Stimulated activated CD4-positive, alpha-beta T cell treated with anti-CD3 and anti-CD28 coated beads, Interleukin-4, amount 100 ng/mL, for 4 hours (primary cell): ENCODE measurements at places on chromosomes 2 and 18.

- no peak for DNase-seq
These were observed 321.8 kb downstream of the RPRM start for GRCh38 chr2:153156743-153157142.

- DNase-seq = no peak
These were observed 5.6 kb downstream of the DTYMK start for GRCh38 chr2:241680827-241681599.

- DNase-seq = no peak
These were observed 253.6 kb upstream of the TNP1 start for GRCh38 chr2:217113491-217113890.

DNA sequence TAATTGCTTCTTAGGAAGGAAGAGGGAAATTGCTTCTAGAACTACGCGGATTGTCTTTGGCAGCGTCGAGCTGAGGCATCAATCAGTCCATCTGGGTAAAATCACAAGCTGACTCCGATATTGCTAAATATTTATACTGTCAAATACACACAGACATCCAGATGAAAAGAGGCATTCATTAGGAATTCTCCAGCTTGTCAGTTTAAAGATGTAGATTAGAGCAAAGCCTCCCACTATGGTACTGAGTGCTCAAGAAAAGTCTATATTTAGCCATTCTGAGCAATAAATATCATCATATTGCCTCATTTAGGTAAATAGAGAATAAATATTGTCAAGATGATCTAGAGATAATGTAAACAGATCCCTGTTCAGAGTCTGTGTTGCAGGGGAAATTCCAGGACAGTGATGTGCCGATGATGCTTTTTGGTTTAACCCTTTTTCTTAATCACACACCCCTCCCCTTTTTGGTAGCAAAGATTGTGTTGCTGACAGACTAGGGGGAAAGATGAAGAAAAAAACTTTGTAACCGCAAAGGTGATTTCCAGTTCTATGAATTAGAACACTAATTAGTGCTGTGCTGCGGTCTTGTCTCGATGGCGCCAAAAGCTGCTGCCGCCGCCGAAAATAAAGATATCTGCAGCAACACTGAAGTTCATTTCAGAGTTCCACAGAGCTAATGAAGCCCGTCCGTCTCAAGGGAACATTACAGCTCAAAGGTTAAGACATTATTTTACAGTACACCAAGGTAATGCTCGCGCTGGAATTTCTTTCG is 171.8 kb downstream of the PTGR3 start:
- DNase-seq = no peak

DNA sequence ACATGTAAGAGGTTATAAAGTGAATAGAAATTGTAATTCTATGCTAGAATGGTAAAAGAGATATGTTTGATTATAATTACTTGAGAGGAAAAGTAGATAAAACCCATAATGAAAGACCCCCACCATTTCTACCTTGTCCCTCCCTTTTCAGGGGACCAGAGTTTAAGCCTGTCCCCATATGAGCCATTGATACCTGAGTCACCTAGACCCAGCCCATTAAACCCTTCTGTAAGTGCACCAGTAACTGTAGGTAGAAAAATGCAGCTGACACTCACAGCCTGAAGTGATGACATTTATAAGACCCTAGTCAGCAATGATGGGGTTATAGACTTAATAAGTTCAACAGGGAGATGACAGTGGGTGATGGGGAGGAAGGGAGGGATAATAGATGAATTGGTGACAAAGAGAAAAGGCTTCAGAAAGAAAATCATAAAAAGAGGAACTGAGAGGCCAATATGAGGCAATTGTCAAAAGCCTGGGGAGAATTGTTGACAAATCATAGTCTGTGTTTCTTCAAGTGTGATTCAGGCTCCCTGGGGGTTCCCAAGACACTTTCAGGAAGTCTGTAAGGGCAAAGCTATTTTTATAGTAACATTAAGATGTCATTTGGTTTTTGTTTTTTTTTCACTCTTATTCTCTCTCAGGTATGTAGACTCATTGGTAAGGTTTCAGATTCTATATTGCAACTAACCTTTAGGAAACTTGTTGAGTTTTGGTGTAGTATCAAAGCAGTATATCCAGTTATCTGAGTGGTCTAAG is 544.2 kb downstream of the SATB2 start:
- no peak for DNase-seq

DNA sequence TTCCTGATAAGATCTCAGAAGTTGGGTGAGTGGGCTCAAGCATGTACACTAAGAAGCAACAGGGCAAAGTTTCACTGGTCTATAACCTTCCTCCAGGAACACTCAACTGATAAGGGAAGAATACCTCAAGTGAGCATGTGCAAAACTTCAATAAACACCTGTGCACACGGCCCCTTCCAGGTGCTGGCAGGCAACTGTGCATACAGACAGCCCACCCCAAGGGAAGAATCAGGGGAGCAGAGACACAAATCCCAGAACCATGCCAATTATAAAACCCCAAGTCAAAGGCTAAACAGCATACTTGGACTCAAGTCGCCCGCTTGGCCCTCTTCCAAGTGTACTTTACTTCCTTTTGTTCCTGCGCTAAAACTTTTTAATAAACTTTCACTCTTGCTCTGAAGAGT is 85.9 kb upstream of the RTN4 start:
- no peak for DNase-seq

GRCh38 chr2:50126845-50127244 is 905.1 kb downstream of the NRXN1 start:
- DNase-seq = no peak

DNA sequence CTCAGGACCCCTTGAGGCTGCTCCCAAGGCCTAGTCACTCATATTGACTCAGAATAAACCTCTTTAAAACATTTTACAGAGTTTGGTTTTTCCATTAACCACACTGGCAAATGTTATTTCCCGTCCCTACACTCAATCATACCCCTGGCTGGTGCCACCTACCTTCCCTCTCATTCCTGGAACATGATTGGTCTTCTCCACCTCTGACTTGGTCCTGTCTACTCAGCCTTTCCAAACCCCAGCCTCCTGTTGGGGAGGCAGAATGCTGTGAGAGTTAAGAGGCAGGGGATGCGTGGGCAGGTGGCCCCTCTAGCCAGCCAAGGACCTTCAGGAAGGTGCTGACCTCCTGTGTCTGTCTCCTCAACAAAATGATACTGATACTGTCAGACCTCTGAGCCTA is 149.3 kb downstream of the CABLES1 start:
- DNase-seq = no peak

DNA sequence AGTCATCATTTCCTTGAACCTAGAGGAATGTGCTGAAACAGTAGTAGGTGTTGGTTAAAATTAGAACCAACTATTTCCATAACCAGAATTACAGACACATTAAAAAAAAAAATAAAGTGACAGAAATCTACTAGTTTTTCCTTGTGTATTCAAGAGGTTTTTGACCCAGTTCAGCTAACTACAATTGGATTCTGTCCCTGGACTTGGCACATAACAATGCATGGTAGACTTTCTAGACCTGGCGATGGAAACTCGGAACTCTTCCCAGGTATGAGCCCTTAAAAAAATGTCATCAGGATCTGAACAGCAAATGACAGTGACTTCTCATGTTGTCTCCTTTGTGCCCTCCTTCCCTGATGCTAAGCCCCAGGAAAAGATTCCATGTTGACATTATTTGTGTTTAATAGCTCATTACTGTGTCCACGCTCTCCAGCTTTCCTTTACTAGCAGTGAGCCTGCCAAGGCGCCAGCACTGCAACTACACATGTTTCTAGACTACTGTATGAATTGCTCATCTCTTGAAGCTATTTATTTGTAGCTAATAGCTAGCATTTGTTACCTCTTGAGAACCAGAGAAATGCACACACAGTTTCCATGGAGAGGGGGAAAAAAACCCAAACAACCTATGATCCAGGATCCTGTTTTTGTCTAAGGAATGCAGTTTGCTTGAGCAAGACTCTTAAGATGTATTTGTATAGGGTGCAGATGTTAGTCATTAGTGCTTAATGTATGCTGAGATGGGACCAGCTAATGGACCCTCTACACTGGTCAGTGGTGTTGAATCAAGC is 148.5 kb downstream of the FMNL2 start:
- no peak for DNase-seq

DNA sequence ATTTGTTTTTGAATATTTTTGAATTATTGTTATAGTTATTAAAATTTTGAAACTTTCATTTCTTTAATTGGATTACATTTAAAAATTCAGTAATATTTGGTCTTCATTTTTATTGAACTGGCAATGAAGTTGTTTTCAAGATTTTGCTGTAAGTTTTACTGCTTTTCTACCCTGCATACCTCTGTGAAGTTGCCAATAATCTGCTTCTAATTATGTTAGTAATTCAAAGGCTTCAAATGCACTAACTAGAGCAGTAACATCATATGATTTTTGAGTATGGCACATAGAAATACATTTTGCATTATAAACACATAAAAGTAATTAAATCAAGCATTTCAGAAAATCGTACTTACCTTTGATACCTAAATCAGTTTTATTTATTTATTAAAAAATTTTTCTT is 40.3 kb upstream of the FAM171B start:
- no peak for DNase-seq

- no peak for DNase-seq
These were observed 8.1 kb upstream of the TXNDC2 start for GRCh38 chr18:9877655-9878014.

DNA sequence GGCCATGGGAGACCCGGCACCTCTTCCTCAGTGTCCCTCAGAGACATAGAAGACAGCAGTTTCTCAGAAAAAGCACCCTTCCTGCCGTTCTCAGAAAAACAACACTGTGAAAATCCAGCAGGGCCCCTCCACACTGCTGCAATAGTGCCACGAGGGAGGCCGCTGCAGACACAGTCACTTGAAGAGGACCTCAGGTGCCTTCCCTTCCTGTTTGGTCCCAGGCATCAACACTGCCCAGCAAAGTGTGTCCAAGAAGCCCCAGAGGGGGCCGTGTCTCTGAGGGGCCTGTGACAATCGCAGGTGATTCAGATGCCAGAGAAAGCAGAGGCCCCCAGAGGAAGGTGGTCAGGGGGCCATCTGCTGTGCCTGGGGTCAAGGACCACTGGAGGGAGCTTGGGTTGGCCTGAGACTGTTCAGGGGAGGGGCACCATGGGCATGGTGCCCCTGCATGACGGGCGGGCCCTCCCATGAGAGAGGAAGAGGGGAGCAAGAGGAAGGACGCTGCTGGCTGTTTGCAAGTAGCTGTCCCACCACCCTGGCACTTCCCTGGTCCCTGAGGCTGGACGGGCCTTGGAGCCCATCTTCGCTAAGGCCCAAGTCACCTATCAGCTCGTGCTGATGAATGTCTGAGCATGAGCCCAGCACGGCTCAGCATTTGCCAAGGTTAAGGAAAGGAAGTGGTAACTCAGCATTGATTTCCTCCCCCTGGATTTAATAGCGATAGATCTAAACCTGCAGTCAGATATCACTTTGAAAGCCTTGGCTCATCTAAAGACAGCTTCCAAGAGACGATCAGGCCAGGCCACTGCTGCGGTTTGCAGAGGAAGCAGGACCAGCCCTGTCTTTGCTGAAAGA is 9.1 kb downstream of the TWIST2 start:
- no peak for DNase-seq

GRCh38 chr18:48636436-48636835 is 97.6 kb downstream of the CTIF start:
- DNase-seq = no peak

GRCh38 chr2:209900638-209901037 is 101.8 kb upstream of the RPE start:
- DNase-seq = no peak

DNA sequence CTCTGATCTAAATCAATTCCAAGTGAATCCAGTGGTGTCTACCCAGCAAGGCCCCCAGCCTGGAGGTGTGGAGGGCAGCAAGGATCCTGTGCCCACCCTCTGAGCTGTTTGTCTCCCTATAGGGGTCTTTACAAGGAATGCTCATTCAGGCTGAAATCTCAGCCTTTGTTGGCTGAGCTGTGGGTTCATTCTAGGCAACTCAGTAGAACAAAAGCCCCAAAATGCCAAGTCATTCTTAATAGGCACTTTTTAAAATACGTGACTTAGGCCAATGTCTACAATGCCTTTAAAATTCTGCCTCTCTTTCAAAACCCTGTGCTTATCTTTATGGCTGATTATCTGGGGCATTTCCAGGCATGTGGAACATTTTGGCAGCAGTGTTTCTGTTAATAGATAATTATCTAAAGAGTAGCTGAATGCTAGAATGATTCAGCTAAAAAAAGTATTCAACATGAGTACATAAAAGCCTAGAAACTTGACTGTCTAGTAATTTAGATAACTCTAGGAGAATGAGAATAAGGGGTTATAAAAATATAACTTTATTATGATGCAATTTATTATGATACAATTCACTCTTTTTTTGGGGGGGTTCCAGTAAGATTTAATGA is 7.4 kb downstream of the UGT1A6 start:
- no peak for DNase-seq

- DNase-seq = no peak
These were observed 118.4 kb downstream of the ETAA1 start for GRCh38 chr2:67515538-67515937.

- no peak for DNase-seq
These were observed 106.8 kb upstream of the SPATS2L start for GRCh38 chr2:200199576-200200263.

- DNase-seq = no peak
These were observed 14.3 kb upstream of the CD28 start for GRCh38 chr2:203692031-203692710.

DNA sequence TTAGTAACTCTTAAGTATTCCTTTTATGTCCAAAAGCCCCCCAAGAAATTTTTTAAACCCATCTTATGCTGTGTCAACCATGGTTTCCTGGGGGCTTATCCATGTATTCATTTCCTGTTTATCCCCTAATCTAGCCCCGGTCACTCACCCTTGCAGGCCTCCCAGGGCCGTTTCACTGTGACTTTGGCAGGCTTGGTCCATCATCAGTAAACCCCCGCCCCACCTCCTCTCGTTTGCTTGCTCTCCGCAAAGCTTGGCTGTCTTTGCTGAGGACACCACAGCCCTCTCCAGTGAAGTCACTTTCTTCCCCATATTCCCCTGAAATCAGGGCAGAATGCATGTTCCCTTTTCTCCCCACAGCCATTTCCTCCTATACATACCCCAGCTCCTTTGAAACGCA is 7.2 kb upstream of the TMEM177 start:
- no peak for DNase-seq
